Chondrocyte (in vitro differentiated cells): ENCODE measurements at places on chromosomes 4 and X. TPM values are rescaled to one million over a fixed set of nuclear protein-coding genes. Genes with fewer than 3 reads are reported as not detected.

Gene KCNE5
- 0.56 to 0.85 TPM (median 0.62 TPM) in 3 replicates for total RNA-seq

Gene TRPC3
- total RNA-seq: 0.20 to 0.39 TPM in 2 of 3 replicates, not detected in the other

DNA sequence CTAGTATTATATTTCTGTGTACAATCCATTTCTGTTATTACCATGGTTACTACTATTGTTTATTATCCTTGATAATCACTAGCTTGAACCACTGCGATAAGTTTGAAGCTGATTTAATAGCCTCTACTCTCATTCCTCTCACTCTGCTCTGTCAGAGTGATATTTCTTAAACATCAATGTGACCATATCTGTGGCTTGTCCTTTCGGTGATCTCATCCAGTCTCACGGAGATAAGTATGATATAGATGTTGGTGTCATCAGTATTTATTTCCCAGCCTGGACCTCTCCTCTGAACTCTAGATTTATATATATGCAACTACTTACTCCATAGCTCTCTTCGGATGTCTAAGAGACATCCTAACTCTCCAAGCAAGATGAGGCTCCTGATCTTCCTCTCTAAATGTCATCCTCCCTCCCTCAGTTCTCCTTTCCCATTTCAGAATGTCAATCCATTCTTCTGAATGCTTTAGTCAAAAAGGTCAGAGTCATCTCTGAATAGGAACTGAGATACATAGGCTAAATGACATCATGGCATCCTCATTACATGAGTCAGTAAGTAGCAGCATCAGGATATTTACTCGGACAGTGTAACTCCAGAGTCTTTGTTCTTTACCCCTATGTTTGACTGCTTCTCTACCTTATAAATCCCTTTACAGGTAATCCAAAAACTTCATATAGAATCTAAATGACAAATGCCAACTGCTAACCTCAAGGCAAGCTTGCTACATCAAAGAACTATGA is 129.5 kb downstream of the PACRGL start:
- H3K27me3 ChIP-seq: peaks cover 4% of the 10 kb centered on the region
- peaks cover 4% of the 10 kb centered on the region for H3K4me1 ChIP-seq
- DNase-seq: no peak
- H3K27ac ChIP-seq: no peak overlapping the region

GRCh38 chr4:166501941-166502382 is 628.9 kb downstream of the TLL1 start:
- H3K4me1 ChIP-seq: no peaks in the 10 kb centered on the region
- peaks cover 46% of the 10 kb centered on the region for H3K27me3 ChIP-seq
- H3K4me3 ChIP-seq: no peak overlapping the region
- DNase-seq: no peak
- no peaks in the 10 kb centered on the region for H3K36me3 ChIP-seq

DNA sequence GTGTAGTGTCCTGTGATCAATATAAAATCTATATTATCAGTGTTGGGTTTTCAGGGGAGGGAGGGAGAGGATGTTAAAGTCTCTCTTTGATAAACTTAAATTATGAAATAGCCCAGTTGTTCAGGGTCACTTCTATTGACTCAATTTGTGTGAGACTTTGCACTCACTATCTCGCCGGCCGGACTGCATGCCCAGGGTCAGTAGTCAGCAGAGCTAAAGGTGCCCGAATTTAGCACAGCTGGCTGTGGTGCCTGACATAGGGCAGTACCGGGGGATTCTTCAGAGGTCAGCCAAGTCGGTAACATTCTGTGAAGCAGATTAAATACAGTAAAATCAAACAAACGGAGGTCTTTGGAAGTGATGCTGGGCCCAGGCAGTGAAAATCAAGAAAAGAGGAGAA is 19.2 kb downstream of the GABRQ start:
- no peak overlapping the region for H3K4me3 ChIP-seq
- no peaks in the 10 kb centered on the region for H3K27me3 ChIP-seq
- H3K27ac ChIP-seq: no peak overlapping the region

GRCh38 chr4:88610771-88611170 is 18.5 kb downstream of the HERC3 start:
- H3K27me3 ChIP-seq: no peaks in the 10 kb centered on the region
- H3K27ac ChIP-seq: peak overlapping the region; percentile 77
- no peak for DNase-seq
- H3K4me3 ChIP-seq: no peak overlapping the region
- peaks cover 7% of the 10 kb centered on the region for H3K36me3 ChIP-seq

GRCh38 chr4:70816894-70817293 is 22.8 kb downstream of the GRSF1 start:
- no peak for DNase-seq
- H3K36me3 ChIP-seq: peaks cover 13% of the 10 kb centered on the region
- no peaks in the 10 kb centered on the region for H3K4me1 ChIP-seq
- H3K27ac ChIP-seq: no peak overlapping the region

- H3K27me3 ChIP-seq: peaks cover 2% of the 10 kb centered on the region
- no peak overlapping the region for H3K4me3 ChIP-seq
- no peaks in the 10 kb centered on the region for H3K4me1 ChIP-seq
- DNase-seq: peak; percentile 93
Measured at GRCh38 chrX:153445106-153445855, 575 bp downstream of the TREX2 start.

DNA sequence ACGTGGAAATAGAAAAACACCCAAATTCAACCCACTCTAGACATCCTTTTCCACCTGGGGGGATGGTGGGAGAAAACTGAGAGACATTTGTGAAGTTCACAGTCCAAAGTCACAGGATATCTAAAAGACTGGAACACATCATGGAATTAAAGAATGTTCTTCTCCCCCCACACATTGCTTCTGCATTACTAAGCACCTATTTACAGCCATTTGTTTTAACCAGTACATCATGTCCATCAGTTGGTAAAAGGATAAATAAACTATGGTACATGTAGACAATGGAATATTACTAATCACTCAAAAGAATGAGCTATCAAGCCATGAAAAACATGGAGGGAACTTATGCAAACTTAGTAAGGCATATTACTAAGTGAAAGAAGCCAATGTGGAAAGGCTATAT is 185.5 kb upstream of the ANXA10 start:
- H3K27me3 ChIP-seq: peaks cover 14% of the 10 kb centered on the region
- H3K4me3 ChIP-seq: no peak overlapping the region
- no peak overlapping the region for H3K27ac ChIP-seq
- H3K36me3 ChIP-seq: no peaks in the 10 kb centered on the region
- DNase-seq: no peak

Gene SORBS2
- total RNA-seq: 41.8 to 105 TPM (median 104 TPM) in 3 replicates
